ENCODE measurements at places on chromosomes 16 and 17.

DNA sequence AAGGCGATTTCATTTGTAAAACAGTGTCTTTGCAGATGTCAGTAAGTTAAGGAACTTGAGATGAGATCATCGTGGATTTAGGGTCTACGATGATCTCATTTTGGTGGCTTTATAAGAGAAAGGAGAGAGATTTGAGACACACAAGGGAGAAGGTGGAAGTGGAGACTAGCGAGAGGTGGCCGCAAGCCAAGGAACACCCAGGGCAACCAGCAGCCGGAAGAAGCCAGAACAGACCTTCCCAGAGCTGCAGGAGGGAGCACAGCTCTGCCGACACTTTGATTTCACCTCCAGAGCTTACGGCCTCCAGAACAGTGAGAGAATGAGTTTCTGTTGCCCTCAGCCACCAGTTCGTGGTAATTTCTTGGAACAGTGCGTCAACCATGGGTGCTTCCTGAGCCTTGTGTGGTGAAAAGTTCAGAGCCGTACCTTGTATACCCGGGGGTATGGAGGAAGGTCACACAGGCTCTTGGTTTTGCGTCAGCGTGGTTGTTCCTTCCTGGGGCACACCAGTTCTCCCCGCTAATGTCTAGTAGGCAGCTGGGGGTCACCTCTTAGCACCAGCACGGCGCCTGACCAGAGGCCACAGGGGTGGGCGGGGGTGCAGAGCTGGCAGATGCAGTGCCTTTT lies 12.9 kb upstream of the SEC14L1 start:
- peak; percentile 26 for DNase-seq

- no peak for DNase-seq
Observed at GRCh38 chr17:49757151-49757777, 6.7 kb downstream of the FAM117A start.

GRCh38 chr16:90018297-90018651 lies 982 bp downstream of the DBNDD1 start:
- no peak for DNase-seq

DNA sequence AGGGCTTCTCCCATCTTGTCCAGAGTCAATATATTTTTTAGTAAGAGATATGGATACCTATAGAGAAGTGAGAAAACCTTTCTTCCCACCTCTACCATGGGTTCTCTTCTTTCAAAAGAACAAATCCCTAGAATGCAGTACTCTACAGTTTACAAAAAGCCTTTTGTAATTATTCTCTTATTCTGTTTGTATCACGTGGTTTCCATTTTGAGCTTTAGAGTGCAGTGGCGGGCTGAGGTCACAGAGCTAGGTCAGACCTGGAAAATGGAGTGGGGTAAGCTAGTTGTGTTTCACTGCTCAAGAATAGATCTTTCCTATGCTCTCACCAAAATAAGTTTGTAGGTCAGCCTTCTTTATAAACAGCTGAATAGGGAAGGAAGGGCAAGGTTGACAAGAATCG lies 85.3 kb upstream of the MAF start:
- DNase-seq = no peak

Data from stimulated activated CD8-positive, alpha-beta memory T cell treated with anti-CD3 and anti-CD28 coated beads, Interleukin-4, amount 100 ng/mL, for 1 hour (primary cell).